ENCODE measurements at places on chromosomes 3 and 15.

- DNase-seq: no peak
Observed at GRCh38 chr3:87201727-87202126, 25.4 kb upstream of the CHMP2B start.

GRCh38 chr3:108311797-108312196, 15.4 kb downstream of the HHLA2 start:
- no peak for DNase-seq

GRCh38 chr3:50264383-50264963, 4.5 kb upstream of the SEMA3B start:
- DNase-seq: no peak

DNA sequence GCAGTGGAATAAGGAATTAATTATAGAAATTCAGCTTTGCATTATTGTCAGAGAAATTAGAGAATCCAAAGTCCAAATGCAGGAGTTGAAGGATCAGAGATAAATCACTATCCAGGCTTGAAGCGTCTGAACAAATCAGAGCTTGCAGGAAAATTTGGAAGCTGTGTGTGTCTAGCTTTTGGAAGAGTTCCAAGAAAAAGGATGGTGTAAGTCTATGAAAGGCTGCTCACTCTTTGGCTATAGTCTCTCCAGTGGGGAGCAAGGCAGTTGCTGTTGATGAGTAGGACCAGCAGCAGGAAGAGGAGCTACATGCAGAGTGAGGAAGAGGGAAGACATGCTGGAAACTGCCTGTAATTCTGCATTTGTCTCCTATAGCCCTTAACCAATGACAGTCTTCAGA, 464.3 kb upstream of the GRM7 start:
- DNase-seq: no peak

- no peak for DNase-seq
Observed at GRCh38 chr3:73327052-73327451, 265.6 kb downstream of the EBLN2 start.

GRCh38 chr15:58556541-58556940, 124.8 kb downstream of the LIPC start:
- DNase-seq: no peak

GRCh38 chr3:37171144-37171543, 3.2 kb downstream of the LRRFIP2 start:
- no peak for DNase-seq

GRCh38 chr3:160616716-160617115, 51.3 kb upstream of the KPNA4 start:
- DNase-seq: no peak

- no peak for DNase-seq
Observed at GRCh38 chr15:100230784-100231183, 111.0 kb downstream of the ADAMTS17 start.

GRCh38 chr15:51424780-51425179, 83.3 kb downstream of the GLDN start:
- no peak for DNase-seq

DNA sequence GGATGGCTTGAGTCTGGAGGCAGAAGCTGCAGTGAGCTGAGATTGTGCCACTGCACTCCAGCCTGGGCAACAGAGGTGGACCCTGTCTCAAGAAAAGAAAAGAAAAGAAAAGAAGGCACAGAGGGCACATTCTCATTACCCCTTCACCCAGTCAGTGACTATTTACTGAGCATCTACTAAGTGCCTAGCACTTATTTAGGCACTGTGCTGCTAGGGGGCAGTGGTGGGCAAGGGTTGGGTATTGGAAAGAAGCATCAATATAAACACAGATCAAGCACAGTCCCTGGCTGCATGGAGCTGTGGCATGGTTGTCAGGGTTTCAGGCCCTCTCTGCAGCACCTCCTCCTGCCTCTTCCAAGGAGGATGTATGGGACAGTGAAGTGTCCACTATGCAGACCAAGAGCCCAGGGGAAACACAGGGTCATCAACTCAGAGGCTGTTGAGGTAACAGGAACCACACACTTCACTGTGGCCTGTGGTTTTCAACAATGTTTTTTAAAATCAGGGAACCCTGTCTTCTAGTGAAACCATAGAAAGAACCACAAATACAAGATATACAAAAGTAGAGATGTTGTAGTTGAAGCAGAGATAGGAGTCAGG, 138.5 kb downstream of the RAB11A start:
- no peak for DNase-seq

DNA sequence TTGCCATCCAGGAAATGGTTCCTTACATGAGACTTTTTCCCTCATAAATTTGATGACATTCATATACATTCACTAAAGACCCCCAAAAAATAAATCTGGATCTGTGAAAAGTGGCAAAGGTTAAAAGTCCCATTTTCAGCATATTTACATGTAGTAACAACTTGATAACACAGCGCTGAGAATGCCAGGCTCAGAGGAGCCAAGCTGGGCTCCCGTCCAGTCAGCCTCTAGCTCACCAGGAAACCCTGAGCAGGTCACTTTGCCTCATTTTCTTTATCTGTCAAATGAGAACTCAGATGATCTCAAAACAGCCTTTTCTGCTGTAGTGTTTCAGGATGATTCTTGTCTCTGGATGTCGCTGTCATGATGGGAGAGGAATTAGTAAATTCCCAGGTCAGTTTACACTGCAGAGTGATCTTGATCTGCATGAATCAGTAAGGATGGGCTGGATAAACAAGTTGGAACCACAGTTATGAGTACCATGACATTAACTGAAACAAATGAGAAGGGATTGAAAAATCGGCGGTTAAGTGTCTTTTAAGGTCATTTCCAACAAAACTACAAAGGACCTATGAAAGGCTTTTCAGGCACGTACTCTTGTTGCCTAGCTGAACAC, 82.8 kb downstream of the PPARG start:
- DNase-seq: no peak

DNA sequence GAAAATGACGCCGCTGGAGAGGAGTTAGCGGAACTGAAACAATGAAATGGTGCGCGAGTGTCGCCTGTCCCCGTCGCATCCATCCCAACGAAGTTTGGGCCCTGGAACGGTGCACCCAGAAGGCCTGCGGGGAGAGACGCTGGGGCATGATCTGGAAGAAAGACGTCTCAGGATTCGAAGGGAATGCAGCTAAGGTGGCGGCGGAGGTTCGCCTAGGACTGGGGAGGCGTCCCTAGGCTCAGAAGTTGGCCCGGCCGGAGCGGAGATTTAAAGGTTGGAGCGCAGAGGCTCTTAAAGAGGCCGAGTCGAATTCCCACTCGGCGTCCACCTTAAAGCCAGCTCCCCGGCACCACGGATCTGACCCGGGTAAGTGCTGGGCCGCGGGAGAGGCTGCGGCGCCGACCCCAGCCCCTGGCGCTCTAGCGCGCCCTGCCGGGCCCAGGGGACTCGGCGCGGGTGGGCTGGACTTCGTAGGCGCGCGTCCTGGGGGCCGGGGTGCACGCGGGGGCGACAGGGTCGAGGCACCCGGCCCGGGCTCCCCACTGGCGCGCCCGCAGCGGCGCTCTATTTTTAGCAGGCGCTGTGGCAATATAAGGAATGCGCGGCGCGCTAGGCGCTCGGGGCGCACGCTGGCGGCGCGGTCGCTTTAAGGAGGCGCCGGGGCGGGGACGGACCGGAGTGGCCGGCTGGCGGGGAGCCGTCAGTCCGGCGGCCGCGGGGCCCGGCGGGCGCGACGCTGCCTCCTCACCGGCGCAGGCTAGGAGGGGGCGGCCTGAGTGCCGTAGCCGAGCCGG, at the start of gene MRAS:
MRAS (plus strand) TSS at position 620 of the 794 bp plus-strand sequence. CDS start 24,305 bp downstream, outside the sequence.
- DNase-seq: peak; percentile 69

DNA sequence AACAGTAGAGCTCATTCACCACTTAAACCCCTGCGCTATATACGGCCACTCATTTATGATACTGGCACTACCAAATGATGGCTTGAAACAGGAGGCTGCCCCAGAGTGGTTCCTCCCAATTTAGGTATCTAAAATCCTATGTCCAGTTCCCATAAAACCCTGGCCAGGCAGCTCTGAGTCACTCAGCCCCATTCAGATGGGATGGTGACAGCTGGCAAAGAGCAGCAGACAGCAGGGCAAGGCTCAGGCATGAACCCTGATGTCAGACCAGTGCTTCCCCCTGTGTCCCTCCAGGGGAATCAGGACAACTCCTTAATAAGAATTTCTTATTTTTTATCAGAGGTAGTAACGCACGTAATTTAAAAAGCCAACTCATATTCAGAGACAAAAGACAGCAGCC, 77.2 kb upstream of the RNU6-1 start:
- DNase-seq: no peak

GRCh38 chr15:60591496-60592370, 112.8 kb upstream of the ICE2 start:
- peak; percentile 73 for DNase-seq

All from activated CD8-positive, alpha-beta memory T cell treated with anti-CD3 and anti-CD28 coated beads, Interleukin-2, amount 50 U/mL, for 48 hours (primary cell).